ENCODE measurements at places on chromosomes 4 and X.

GRCh38 chr4:116953947-116954346 lies 131.4 kb downstream of the TRAM1L1 start:
- DNase-seq = no peak

- no peak for DNase-seq
Observed at GRCh38 chr4:43238008-43238407, 345.5 kb downstream of the GRXCR1 start.

- DNase-seq = no peak
Observed at GRCh38 chrX:38982370-38982769, 181.1 kb downstream of the MID1IP1 start.

DNA sequence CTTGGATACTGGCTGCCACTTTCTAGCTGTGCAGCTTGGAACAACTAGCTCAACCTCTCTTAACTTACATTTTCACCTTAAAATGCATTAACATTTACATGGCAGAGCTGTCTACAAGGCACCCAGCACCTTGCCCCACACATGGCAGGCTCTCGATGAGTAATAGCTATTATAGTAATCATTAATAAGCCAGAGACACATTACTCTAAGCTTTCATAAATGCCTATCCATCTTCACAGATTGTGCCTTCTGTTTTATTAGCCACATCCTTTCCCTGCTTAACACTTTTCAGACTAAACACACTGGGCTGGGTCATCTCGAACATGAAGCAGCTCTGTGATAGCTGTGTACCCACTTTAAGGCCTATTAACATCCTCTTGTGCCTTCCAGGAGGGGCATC lies 83.8 kb upstream of the UCP1 start:
- no peak for DNase-seq

DNA sequence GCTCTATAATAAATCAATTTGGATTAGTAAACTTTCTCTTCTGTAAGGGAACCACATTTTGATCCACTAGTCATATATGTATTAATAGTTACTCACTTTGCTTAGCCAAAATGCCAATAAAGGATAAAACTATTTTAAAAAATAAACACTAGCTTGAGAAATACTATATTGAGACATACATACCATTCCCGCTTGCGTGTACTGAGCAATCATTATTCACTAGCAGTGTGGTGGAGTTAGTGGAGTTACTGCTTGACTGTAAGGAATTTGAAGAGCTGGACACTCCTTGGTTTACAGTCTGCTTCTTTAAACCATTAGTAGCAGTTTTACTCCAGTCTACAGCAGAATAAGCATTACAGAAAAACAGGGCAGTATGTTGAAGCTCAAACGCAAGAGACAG lies 10.8 kb upstream of the PHKA2 start:
- DNase-seq = no peak

DNA sequence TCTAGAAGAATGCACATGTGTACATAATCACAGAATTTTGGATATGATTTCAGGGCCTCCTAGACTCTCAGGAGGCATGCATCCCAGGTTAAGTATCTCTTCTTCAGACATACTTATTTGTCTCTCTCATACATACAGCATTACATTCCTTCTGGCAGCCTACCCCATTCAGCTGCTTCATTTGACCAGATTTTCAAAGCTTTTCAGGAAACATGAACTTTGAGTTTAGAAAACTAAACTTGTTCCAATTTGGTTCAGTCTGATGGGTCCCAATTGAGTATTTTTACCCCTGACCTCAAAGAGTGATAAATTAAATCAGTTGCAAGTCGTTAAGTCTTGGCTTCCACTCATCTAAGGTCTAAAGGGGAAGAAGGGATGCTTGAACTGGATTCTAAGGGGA lies 330.9 kb downstream of the ARHGAP24 start:
- DNase-seq = no peak

GRCh38 chrX:70437921-70438665 lies 6.5 kb upstream of the DLG3 start:
- no peak for DNase-seq

GRCh38 chr4:163107754-163108153 lies 58.9 kb downstream of the NAF1 start:
- DNase-seq = no peak

- DNase-seq = no peak
Observed at GRCh38 chrX:24658421-24658820, 11.3 kb upstream of the PCYT1B start.
